ENCODE measurements at places on chromosomes 13 and 19. TPM values are rescaled to one million over a fixed set of nuclear protein-coding genes. Genes with fewer than 3 reads are reported as not detected.

DNA sequence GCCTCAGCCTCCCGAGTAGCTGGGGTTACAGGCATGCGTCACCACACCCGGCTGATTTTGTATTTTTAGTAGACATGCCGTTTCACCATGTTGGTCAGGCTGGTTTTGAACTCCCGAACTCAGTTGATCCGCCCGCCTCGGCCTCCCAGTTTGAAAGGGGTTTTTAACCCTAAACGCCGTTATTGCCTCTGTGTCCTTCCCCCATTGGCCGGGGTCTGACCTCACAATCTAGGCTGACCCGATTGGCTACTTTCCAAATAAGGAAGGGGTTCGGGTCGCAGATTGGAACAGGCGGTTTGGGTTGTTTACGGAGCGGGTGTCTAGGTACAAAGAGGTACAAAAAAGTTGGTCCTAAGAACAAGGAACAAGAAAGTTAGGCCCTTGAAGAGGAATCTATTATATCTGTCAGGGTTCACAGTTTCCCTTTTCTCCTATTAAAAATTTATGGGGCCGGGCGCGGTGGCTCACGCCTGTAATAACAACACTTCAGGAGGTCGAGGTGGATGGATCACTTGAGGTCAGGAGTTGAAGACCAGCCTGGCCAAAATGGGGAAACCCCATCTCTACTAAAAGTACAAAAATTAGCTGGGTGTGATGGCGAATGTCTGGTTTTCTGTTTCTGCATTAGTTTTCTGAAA, 1.0 kb downstream of the ZNF253 start:
- peak; percentile 22 for DNase-seq
- H3K4me1 ChIP-seq = peaks cover 4% of the 10 kb centered on the region
- peak overlapping the region; percentile 83 for H3K27ac ChIP-seq
- no peaks in the 10 kb centered on the region for H3K36me3 ChIP-seq
- no peaks in the 10 kb centered on the region for H3K27me3 ChIP-seq
- peak overlapping the region; percentile 94 for H3K4me3 ChIP-seq

DNA sequence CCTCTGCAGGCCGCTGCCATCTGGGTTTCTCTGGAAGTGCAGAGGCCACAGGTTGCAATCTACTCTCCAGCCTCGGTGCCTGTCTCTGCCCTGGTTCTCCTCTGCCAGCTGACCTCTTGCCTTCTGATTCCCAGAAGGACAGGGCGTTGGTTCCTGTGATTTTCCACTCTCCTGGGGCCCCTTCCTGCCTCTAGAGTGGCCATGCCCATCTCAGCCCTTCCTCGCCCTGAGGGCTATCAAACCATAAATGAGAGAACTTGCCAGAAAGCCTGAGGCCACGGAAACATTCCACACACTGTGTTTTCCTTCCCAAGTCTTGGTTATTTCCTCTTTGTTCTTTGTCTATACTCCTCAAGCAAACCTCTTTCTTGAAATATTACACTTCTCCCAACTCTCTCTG, 146.2 kb downstream of the SHISA2 start:
- H3K27me3 ChIP-seq = no peaks in the 10 kb centered on the region
- H3K27ac ChIP-seq = no peak overlapping the region
- no peaks in the 10 kb centered on the region for H3K4me1 ChIP-seq

DNA sequence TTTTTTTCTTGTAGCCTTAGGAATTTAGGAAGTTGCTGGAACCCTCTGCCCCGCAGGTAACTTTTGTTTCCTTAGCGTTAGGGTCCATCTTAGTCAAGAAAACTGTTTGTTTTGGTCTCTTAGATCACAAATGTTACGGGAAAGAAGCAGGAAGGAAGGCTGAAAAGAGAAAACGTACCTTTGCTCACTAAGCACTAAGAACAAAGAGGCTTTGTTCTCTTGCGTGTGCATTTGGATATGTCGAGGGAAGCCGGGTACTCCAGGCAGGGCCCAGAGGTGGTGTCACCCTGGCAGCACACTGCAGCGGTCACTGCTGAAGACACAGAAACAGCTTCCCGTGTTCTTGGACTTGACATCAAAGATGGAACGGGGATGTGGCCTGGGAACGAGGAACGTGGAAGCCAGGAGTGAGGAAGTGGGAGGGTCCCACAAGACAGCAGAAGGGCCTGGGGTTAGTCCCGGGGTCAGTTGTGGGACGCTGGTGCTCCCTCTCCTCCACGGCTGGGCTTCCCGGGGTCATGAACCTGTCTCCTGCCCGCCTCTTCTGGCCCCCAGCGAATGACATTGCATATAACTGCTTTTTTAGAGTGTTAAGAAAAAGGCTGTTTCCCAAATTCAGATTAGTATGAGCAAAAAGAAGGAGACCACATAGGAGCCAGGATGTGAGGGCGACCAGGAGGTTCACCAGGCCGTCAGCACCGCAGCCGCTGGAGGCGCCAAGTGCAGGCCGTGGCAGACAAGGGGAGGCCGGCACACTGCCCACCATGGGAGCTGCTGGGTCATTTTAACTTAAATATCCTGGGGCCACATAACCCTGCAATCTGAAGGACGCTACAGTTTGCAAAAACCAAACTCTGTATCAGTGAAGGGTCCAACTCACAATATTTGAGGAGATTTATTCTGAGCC, 31.6 kb downstream of the ATP11A start:
- H3K36me3 ChIP-seq = no peaks in the 10 kb centered on the region
- H3K4me3 ChIP-seq = no peak overlapping the region
- no peaks in the 10 kb centered on the region for H3K27me3 ChIP-seq
- peak; percentile 78 for DNase-seq

DNA sequence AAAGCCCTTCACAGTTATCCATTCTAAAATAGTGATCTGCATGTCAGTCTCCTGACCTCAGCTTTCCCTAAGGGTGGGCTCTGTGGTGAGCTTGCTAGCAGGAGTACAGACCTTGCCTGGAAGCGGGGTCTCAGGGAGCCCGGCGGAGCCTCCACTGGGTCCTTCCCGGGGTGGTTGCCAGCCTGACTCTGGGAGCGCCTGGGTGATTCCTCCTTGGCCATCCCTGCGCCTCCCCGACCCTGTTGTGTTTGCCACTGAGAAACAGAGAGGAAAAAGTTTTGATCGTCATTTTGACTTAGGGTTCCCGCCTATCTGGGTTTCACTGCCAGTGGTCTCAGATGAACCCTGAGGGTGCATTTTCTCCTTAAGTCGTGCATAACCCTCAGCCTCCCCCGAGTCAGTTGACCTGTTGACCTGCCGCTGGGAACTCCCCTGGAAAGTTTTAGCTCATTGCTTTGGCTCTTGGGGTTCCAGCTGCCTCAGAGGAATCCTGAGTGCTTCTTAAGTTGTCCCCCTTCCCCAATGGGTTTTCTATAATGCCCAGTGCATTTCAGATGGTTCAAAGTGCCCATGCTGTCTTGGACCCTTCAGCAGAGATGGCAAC, 117.8 kb downstream of the RAB20 start:
- no peak for DNase-seq
- peaks cover 35% of the 10 kb centered on the region for H3K4me1 ChIP-seq
- H3K36me3 ChIP-seq = peaks cover 66% of the 10 kb centered on the region
- no peak overlapping the region for H3K4me3 ChIP-seq

DNA sequence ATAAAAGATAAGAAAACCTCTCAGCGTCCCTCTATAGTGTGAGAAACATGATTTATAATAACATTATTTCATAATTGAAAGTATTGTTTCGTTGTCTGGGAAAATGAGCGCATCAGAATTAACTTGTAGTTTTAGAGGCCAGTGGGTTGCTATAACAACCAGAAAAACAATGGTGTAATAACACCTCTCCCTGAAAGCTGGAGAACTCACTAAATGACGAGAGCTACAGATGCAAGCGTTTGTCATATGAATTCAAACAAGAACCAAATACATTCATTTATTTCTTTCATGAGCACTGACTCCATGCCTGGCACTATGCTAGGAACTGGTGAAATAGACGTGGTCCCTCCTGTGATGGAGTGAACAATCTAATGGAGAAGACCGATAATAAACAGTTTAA, 16.3 kb downstream of the KBTBD7 start:
- H3K27me3 ChIP-seq = no peaks in the 10 kb centered on the region
- H3K4me1 ChIP-seq = peaks cover 3% of the 10 kb centered on the region
- DNase-seq = no peak
- no peak overlapping the region for H3K4me3 ChIP-seq
- H3K36me3 ChIP-seq = no peaks in the 10 kb centered on the region
- no peak overlapping the region for H3K27ac ChIP-seq

DNA sequence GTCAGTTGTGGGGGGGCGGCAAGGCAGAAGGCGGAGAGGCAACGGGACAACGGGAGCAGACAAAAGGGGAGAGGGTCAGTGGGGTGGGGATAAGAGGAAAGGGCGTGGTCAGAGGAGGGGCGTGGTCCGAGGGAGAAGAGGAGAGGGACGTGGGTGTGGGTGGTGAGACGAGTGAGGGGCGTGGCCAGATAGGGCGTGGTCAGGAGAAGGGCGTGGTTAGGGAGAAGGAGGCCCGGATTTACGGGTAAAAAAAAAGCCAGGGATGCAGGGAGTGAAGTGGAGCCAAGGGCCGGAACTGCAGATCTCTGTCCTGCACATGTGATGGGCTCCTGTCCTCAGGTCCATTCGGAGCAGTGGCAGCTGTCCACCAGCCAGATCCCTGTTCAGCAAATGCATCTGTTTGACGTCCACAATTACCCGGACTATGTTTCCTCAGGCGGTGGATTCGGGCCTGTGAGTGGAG, 21.5 kb downstream of the CPT1C start:
- no peak overlapping the region for H3K4me3 ChIP-seq
- peaks cover 3% of the 10 kb centered on the region for H3K4me1 ChIP-seq
- H3K27me3 ChIP-seq = no peaks in the 10 kb centered on the region
- no peak overlapping the region for H3K27ac ChIP-seq
- DNase-seq = peak; percentile 87

DNA sequence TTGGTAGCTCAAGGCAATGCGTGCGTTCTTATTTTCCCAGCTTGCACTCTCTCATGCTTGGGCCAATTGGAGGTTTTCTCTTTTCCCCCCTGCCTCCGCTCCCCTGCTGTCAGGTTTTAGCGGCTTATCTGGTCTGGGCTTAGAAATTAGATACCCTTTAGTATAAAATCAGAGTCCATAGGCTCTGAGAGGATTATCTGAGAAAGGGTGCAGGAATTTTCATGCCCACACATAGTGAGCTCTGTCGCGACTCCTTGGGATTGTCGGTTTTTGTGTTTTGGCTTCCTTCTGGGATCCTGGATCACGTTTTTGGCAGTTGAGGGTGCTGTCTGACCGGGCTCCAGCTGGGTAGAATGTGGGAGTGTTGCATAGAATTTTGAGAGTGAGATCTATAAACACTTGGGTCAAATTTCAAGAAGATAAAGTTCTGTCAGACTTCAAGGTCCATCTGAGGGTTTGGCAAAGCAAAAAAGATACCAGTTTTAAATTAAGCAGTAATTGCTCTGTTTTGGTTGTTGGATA, 12.4 kb downstream of the CHAF1A start:
- H3K4me1 ChIP-seq = peaks cover 15% of the 10 kb centered on the region
- peaks cover 4% of the 10 kb centered on the region for H3K36me3 ChIP-seq
- H3K27me3 ChIP-seq = no peaks in the 10 kb centered on the region
- H3K4me3 ChIP-seq = no peak overlapping the region
- peak; percentile 75 for DNase-seq
- H3K27ac ChIP-seq = no peak overlapping the region

DNA sequence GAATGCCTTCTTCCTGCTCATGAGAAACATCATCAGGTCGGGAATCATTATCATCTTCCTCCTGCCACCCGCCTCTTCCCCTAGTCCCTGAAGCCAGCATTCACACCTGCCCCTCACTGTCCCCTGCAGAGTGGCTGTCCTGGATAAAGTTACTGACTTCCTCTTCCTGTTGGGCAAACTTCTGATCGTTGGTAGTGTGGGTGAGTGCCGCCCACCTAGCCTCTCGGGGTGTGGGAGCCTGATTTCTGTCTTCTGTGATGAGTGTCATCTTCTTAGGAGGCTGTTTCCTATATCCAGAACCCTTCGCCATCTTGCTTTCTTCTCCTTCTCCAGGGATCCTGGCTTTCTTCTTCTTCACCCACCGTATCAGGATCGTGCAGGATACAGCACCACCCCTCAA, 12.5 kb downstream of the SLC44A2 start:
- H3K36me3 ChIP-seq = peaks cover 57% of the 10 kb centered on the region
- no peak overlapping the region for H3K27ac ChIP-seq
- H3K27me3 ChIP-seq = no peaks in the 10 kb centered on the region
- H3K4me3 ChIP-seq = no peak overlapping the region
- peak; percentile 61 for DNase-seq
- no peaks in the 10 kb centered on the region for H3K4me1 ChIP-seq

GRCh38 chr19:5430237-5430636, 25.0 kb upstream of the ZNRF4 start:
- H3K27ac ChIP-seq = no peak overlapping the region
- peaks cover 11% of the 10 kb centered on the region for H3K4me1 ChIP-seq
- no peak overlapping the region for H3K4me3 ChIP-seq
- DNase-seq = no peak
- peaks cover 11% of the 10 kb centered on the region for H3K27me3 ChIP-seq

DNA sequence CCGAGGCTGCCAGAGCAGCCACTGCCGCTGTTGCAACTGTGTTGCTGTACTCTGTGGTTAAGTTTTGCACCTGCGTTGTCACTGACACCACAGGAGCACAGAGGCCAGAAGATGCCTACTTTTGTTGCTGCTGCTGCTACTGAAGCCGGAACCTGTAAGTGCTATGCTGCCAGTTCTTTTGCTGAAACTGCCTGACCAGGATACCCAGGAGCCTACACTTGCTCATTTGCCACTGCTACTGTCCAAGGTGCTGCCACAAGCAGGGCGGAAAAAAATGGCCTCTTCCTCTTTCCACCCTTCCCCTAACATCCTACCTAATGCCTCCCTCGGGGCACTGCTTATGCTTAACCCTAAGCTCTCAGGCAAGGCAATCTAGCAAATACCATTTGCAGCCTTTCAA, 29.0 kb upstream of the NBEA start:
- H3K4me1 ChIP-seq = no peaks in the 10 kb centered on the region
- no peak overlapping the region for H3K27ac ChIP-seq
- no peak for DNase-seq
- no peaks in the 10 kb centered on the region for H3K27me3 ChIP-seq
- no peak overlapping the region for H3K4me3 ChIP-seq

- H3K36me3 ChIP-seq = no peaks in the 10 kb centered on the region
- no peaks in the 10 kb centered on the region for H3K4me1 ChIP-seq
- H3K27me3 ChIP-seq = peaks cover 23% of the 10 kb centered on the region
- no peak overlapping the region for H3K27ac ChIP-seq
- peak; percentile 65 for DNase-seq
- H3K4me3 ChIP-seq = no peak overlapping the region
These were observed 43.8 kb downstream of the SPTBN4 start for GRCh38 chr19:40510526-40511115.

- peaks cover 8% of the 10 kb centered on the region for H3K36me3 ChIP-seq
- H3K4me1 ChIP-seq = peaks cover 29% of the 10 kb centered on the region
- peak; percentile 87 for DNase-seq
These were observed 1.4 kb upstream of the GIPC1 start for GRCh38 chr19:14497228-14497921.

- no peak overlapping the region for H3K27ac ChIP-seq
- H3K4me1 ChIP-seq = peaks cover 16% of the 10 kb centered on the region
- H3K27me3 ChIP-seq = no peaks in the 10 kb centered on the region
- no peak overlapping the region for H3K4me3 ChIP-seq
- peak; percentile 47 for DNase-seq
- H3K36me3 ChIP-seq = no peaks in the 10 kb centered on the region
These were observed 6.8 kb downstream of the TRAPPC6A start for GRCh38 chr19:45171211-45171623.

GRCh38 chr19:19185853-19186740, 5.9 kb downstream of the BORCS8 start:
- peaks cover 25% of the 10 kb centered on the region for H3K36me3 ChIP-seq
- peaks cover 11% of the 10 kb centered on the region for H3K4me1 ChIP-seq
- DNase-seq = peak; percentile 86
- H3K4me3 ChIP-seq = no peak overlapping the region

GRCh38 chr19:5451494-5451893, 3.7 kb upstream of the ZNRF4 start:
- H3K27me3 ChIP-seq = peaks cover 8% of the 10 kb centered on the region
- H3K4me3 ChIP-seq = no peak overlapping the region
- H3K4me1 ChIP-seq = no peaks in the 10 kb centered on the region
- no peak overlapping the region for H3K27ac ChIP-seq
- H3K36me3 ChIP-seq = no peaks in the 10 kb centered on the region
- DNase-seq = no peak

GJB6 gene
- total RNA-seq = not detected

CRB3 gene
- total RNA-seq = not detected

CACNG7 gene
- not detected for total RNA-seq

C5AR2 gene
- 2.5 TPM for total RNA-seq

Data from osteoblast (primary cell).